ENCODE measurements at places on chromosomes 13 and 19.
A peak's percentile ranks its signal among the peaks of the same experiment; 100 is the strongest.

GRCh38 chr13:79393564-79394249 is 12.3 kb downstream of the RBM26 start:
- H3K27ac ChIP-seq: peak overlapping the region; percentile 88
- H3K36me3 ChIP-seq: peaks cover 25% of the 10 kb centered on the region
- peak; percentile 84 for DNase-seq
- peaks cover 77% of the 10 kb centered on the region for H3K4me1 ChIP-seq

DNA sequence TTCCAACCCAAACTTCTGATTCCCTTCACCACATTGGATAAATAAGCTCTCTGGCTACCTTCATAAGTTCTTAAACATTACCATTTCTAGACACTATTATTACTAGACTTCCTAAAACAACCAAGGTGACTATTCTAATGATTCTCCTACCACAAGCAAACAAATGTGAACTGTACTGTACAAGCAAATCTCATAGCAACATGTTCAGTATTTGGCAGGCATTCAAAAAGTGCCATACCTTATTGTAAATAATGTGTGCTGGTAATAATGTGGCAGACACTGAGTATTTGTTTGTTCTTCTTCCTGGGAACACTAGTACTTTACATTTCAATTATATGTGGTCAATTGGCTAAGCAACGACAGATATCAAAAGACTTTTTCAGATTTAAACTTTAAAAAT is 986.0 kb upstream of the SPRY2 start:
- no peaks in the 10 kb centered on the region for H3K27me3 ChIP-seq
- no peaks in the 10 kb centered on the region for H3K36me3 ChIP-seq
- no peaks in the 10 kb centered on the region for H3K4me1 ChIP-seq
- H3K27ac ChIP-seq: no peak overlapping the region
- no peak for DNase-seq

- no peak overlapping the region for H3K4me3 ChIP-seq
- no peak for DNase-seq
- no peaks in the 10 kb centered on the region for H3K4me1 ChIP-seq
- no peak overlapping the region for H3K27ac ChIP-seq
- no peaks in the 10 kb centered on the region for H3K27me3 ChIP-seq
- H3K36me3 ChIP-seq: no peaks in the 10 kb centered on the region
Measured at GRCh38 chr13:42071672-42072419, 23.4 kb downstream of the DGKH start.

GRCh38 chr13:95228130-95228529 is 73.1 kb downstream of the ABCC4 start:
- H3K4me3 ChIP-seq: no peak overlapping the region
- no peak overlapping the region for H3K27ac ChIP-seq
- no peaks in the 10 kb centered on the region for H3K27me3 ChIP-seq

DNA sequence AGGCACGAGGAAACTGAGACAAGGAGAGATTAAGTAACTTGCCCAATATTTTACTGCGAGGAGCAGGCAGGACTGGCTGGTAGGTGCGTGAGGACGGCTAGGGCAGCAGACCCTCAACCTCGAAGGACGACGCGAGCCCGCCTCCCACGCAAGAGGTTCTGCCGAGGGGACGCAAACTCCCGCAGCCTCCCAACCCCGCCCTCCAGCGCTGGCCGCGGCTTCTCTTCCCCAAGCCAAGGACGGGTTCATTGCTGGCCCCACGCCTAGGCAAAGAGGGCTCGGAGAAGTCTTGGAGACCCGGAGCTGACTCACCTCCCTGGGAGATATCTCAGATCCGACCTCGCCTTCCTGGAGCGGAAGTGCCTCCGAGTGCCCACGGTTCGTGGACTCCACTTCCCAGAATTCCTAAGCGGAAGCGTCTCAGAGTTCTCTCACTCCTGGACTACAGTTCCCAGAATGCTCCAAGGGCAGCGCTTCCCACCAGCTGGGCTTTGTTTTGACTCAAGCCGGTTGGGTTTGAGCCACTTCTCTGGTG is at the start of gene ZNF235:
TSS of gene ZNF235 (minus strand) at position 367 of the 535 bp plus-strand sequence. CDS start 1,621 bp downstream, outside the sequence.
- H3K4me3 ChIP-seq: peak within 1 kb of the TSS; percentile 86
- peak within 1 kb of the TSS; percentile 56 for H3K27ac ChIP-seq
- H3K27me3 ChIP-seq: no peaks in the 10 kb centered on the region
- peaks cover 15% of the 10 kb centered on the region for H3K4me1 ChIP-seq

GRCh38 chr13:110179116-110179856 is 127.7 kb downstream of the COL4A1 start:
- H3K4me1 ChIP-seq: no peaks in the 10 kb centered on the region
- no peak overlapping the region for H3K4me3 ChIP-seq
- H3K36me3 ChIP-seq: peaks cover 55% of the 10 kb centered on the region
- H3K27me3 ChIP-seq: no peaks in the 10 kb centered on the region
- H3K27ac ChIP-seq: no peak overlapping the region
- DNase-seq: no peak

GRCh38 chr13:50080203-50080910 is 65.1 kb downstream of the KCNRG start:
- peaks cover 6% of the 10 kb centered on the region for H3K27me3 ChIP-seq
- no peaks in the 10 kb centered on the region for H3K36me3 ChIP-seq
- H3K27ac ChIP-seq: peak overlapping the region; percentile 93
- DNase-seq: no peak
- H3K4me1 ChIP-seq: peaks cover 70% of the 10 kb centered on the region
- H3K4me3 ChIP-seq: peak overlapping the region; percentile 83
